ENCODE measurements at places on chromosomes 6 and 20.

- DNase-seq = no peak
Observed at GRCh38 chr6:79225717-79226599, 8.5 kb downstream of the HMGN3 start.

DNA sequence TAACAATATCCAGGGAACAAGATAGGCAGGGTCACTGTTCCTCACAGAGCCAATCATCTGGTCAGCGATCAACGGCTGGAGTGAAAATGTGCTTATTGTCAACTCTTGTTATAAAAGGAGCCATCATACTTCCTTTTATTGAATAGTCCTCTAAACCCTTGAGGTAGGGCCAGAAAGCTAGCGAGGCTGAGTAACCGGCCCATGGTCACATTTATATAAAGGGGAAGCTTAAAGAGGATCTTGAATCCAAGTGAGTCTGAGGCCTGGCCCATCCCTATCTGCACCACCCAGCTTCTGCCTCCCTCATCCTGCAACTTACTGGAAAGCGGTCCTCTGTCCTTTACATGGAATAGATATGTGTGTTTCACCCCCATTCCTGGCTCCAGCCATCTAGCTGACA lies 9.5 kb downstream of the PHACTR3 start:
- DNase-seq = no peak

- DNase-seq = no peak
Observed at GRCh38 chr6:121393731-121394505, 41.5 kb upstream of the GJA1 start.

DNA sequence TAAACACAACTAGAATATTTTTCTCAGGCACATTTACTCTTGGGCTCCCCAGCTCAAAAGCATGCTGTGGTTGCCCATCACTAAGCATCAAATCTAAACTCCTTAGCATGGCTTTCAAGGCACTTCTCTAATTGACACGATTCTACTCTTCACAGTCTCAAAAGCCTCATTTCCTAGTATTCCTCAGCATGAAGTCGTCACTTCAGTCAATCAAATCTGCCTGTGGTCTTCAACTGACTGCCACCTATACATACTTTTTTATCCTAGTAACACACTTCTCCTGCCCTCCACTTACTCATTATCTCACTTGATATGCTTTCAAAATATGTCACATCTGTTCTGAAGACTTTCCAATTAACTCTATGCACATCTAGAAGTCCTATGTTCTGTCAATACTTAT lies 110.3 kb downstream of the TBC1D32 start:
- DNase-seq = no peak
